ENCODE measurements at places on chromosomes 3 and 15.

- DNase-seq = no peak
These were observed 25.8 kb downstream of the OXNAD1 start for GRCh38 chr3:16290827-16291196.

DNA sequence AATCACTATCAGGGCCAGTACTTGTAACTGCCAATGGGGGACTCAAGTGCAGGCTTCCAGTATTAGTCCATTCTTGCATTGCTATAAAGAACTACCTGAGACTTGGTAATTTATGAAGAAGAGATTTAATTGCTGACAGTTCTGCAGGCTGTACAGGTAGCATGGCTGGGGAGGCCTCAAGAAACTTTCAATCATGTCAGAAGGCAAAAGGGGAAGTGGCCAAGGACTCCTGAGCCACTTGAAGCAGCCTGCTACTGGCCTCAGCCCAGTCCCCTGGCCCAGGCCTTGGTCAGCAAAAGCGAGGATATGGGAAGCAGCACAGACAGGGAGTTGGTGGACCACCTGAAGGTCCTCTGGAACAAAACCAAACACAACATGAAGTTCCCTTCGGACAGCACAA is 29.2 kb upstream of the OR5K1 start:
- no peak for DNase-seq

GRCh38 chr3:46908986-46909534 is 31.5 kb downstream of the PTH1R start:
- no peak for DNase-seq

DNA sequence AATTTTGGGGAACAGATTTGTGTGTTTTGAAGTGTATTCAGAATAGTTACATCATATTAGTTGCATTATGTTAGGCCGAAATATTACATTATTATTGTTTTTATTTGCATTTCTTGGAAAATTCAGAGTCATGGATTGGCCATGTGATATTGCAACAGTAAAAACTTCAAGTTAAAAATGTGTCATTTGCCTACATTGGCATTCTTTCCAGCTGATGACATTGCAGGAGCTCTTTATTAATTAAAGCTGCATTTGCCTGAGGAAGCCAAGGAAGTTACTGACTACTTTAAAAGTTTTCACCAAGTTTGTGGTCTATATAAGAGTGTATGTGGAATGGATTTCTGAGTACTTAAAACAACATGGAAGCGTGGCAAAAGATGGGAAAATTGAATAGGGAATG is 726.4 kb upstream of the SGO1 start:
- no peak for DNase-seq

GRCh38 chr3:49722896-49723295 is 855 bp downstream of the GMPPB start:
- DNase-seq = no peak

GRCh38 chr3:105533960-105534359 is 167.3 kb downstream of the ALCAM start:
- DNase-seq = no peak

- no peak for DNase-seq
These were observed 203.7 kb upstream of the ICE2 start for GRCh38 chr15:60682615-60683014.

- no peak for DNase-seq
These were observed 174.2 kb downstream of the NEK10 start for GRCh38 chr3:27194861-27195483.

DNA sequence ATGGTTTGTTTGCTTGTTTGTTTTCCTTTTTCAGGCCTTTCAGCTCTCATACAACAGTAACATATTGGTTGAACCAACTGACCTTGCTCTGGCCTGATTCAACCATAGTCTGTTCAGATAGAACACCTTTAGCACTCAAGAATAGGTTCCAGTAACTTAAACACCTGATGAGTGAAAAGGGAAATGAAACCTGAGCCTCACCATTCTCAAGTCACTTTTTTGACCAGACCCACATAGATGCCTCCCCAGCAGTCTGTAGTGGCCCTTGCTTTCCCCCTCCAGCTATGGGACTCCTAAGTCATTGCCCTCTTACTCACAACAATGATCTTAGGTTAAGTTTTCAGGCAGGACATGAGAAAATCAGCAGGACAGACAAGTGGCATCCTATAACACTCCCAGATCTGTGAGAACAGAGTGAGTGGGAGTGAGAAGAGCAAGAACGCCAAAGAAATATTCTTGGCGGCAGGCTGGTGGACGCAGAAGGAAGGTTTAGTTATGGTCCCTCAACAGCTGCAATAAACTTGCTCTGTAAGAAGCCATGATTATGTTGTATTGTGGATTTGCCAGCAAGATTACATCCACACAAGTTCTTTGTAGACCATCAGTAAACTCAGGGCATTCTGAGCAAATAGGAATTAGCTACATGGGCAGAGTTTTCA is 367.5 kb downstream of the MECOM start:
- DNase-seq = no peak

DNA sequence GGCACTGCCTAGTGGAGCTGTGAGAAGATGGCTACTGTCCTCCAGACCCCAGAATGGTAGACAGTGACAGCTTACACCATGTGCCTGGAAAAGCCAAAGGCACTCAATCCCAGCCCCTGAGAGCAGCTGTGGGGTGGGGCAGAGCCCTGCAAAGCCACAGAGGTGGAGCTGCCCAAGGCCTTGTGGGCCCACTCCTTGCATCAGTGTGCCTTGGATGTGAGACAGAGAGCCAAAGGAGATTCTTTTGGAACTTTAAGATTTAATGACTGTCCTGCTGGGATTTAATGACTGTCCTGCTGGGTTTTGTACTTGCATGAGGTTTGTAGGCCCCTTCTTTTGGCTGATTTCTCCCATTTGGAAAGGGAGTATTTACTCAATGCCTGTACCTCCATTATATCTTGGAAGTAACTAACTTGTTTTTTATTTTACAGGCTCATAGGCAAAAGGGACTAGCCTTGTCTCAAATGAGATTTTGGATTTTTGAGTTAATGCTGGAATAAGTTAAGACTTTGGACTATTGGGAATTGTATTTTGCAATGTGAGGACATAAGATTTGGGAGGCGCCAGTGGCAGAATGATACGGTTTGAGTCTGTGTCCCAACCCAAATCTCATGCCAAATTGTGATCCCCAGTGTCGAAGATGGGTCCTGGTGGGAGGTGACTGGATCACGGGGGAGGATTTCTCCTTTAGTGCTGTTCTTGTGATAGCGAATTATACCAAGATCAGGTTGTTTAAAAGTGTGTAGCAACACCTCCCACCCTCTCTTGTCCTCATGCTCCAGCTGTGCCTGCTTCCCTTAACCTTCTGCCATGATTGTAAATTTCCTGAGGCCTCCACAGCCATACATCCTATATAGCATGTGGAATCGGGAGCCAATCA is 80.4 kb downstream of the MYO5A start:
- no peak for DNase-seq

GRCh38 chr15:67180514-67181191 is 73.8 kb downstream of the AAGAB start:
- DNase-seq = no peak

GRCh38 chr3:160981217-160981938 is 123.8 kb downstream of the B3GALNT1 start:
- no peak for DNase-seq

GRCh38 chr15:66566963-66567531 is 1.2 kb upstream of the LCTL start:
- peak; percentile 79 for DNase-seq

DNA sequence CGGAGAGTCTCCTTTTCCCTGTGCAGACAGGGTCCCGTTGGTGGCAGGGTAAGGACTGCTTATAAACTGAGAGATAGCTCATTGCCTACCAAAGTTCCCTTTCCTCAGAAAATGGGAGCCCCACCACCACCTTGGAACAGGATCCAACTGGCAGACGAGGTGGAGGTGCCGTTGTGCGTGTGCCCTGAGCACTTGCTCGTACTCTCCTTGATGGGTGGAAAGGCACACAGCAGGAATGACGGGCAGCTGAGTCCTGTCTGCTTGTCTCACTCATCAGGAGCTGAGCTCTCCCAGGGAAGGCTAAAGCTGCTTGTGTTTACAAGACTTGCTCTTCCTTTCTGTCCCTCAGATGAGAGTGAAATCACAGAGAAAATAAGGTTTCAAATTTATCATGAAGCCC is 60.7 kb downstream of the B3GNT5 start:
- no peak for DNase-seq

DNA sequence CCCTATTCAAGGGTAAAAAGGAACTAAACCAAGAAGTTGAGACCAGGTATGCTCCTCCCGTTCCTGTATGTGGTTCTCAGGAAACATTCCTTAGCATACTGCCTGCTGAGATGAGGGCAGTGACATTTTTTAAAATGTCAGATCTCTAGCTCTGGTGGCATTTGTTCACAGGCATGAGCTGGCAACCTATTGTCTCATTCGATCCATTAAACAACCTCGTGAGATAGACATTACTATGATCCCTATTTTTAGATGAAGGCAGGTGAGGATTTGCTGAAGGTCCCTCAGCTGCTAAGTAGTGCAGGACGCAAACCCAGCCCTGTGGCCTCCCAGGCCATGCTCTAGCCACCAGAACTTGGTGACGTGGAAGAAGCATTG is 74.9 kb downstream of the SIDT1 start:
- no peak for DNase-seq

GRCh38 chr3:147162743-147163142 is 243.6 kb downstream of the ZIC4 start:
- DNase-seq = no peak

GRCh38 chr15:42367041-42367440 is 7.7 kb downstream of the CAPN3 start:
- no peak for DNase-seq

GRCh38 chr3:85572978-85573377 is 614.2 kb downstream of the CADM2 start:
- DNase-seq = no peak

GRCh38 chr3:173938616-173939015 is 541.1 kb downstream of the NLGN1 start:
- DNase-seq = no peak

GRCh38 chr15:46622851-46623250 is 988.0 kb downstream of the SQOR start:
- DNase-seq = no peak

- no peak for DNase-seq
These were observed 40.1 kb downstream of the GASK1A start for GRCh38 chr3:43019006-43019809.

- DNase-seq = no peak
These were observed 10.6 kb downstream of the IQSEC1 start for GRCh38 chr3:13062647-13063046.

DNA sequence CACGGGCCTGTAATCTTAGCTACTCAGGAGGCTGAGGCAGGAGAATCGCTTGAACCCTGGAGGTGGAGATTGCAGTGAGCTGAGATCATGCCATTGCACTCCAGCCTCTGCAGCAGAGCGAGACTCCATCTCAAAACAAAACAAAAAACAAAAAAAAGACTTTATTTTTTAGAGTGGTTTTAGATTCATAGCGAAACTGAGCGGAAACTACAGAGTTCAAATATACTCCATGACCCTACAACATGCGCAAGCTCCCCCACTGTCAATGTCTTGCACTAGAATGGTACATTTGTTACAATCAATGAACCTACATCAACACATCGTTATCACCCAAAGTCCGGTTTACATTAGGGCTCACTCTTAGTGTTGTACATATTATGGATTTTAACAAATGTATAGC is 2.2 kb upstream of the CRTAP start:
- DNase-seq = no peak

GRCh38 chr15:64245405-64245804 is 82.6 kb upstream of the PPIB start:
- DNase-seq = no peak

- no peak for DNase-seq
These were observed 45.9 kb downstream of the CMSS1 start for GRCh38 chr3:99863588-99863987.

DNA sequence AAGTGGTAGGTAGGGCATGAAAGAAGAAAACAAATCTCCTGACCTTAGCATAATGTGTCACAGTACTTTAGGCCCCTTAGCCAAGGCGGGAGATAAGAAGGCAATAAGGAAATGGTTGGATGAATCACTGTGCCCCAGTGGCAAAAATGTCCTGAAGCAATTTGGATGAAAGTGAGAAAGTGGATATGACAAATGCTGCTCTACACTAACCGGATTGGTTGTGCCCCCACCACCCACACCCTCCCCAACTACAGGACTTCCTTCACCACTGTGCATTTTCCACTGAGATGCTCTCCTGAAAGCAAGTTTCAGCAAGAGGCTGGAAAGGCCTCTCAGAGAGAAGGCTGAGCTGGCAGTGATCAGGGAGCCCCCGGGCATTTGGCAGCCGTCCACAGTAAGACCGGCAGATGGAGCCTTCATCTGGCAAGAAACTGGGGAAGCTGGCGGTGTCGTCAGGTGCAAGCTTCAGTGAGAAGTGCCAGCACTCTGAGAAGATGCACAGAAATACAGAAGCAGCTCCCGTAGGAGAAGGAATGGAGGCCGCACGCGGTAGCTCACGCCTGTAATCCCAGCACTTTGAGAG is 63.8 kb downstream of the ATP1B3 start:
- no peak for DNase-seq

GRCh38 chr15:52098323-52098722 is 14.3 kb downstream of the BCL2L10 start:
- no peak for DNase-seq

DNA sequence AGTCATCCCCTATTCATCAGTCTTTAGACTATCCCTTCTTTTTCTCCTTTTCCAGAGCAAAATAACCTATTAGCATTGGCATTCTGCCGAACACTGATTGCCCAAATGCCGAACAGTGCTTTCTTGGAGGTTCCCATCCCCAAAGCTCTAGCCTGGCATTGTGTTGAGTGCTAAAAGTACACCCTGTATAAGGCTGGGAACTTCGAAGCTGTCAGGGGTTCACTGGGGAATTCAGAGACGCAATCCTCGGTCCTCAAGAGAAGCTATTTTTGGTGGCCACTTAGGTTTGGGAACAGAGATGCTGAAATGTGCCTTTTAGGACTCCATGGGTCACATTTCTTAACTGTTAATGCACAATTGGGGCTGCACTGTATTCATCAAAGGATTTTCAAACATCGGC is 8.4 kb downstream of the FRMD5 start:
- no peak for DNase-seq

- no peak for DNase-seq
These were observed 70.4 kb upstream of the PDZRN3 start for GRCh38 chr3:73694983-73695757.

GRCh38 chr3:111650378-111651275 is 55.5 kb upstream of the ZBED2 start:
- DNase-seq = no peak

All from iPS DF 6.9 (cell line).